ENCODE measurements at places on chromosomes 4 and X. TPM values are rescaled to one million over a fixed set of nuclear protein-coding genes. Genes with fewer than 3 reads are reported as not detected.

The CFAP47 gene
- total RNA-seq = not detected

The MGAT4D gene
- not detected for total RNA-seq

The ELOVL6 gene
- 17.5 TPM for total RNA-seq

The PCYT1B gene
- under 0.01 TPM for total RNA-seq

The TKTL2 gene
- not detected for total RNA-seq

The RASSF6 gene
- total RNA-seq = 0.14 TPM

The MAGEC2 gene
- total RNA-seq = not detected

The YIPF7 gene
- total RNA-seq = not detected

The MAP9 gene
- total RNA-seq = 14.5 TPM

The TSPYL2 gene
- total RNA-seq = 11.6 TPM

The TFE3 gene
- 66.3 TPM for total RNA-seq

The USP38 gene
- 47.4 TPM for total RNA-seq

The NHSL2 gene
- 1.4 TPM for total RNA-seq

The DAPP1 gene
- total RNA-seq = not detected

The SRPK3 gene
- 0.44 TPM for total RNA-seq

The PHEX gene
- total RNA-seq = 0.44 TPM

The CT47A1 gene
- not detected for total RNA-seq

The P2RY4 gene
- total RNA-seq = 0.14 TPM

The PALLD gene
- 240 TPM for total RNA-seq

The NOX1 gene
- not detected for total RNA-seq

The PPP4R3C gene
- total RNA-seq = not detected

The HELQ gene
- 16.0 TPM for total RNA-seq

The NUP62CL gene
- not detected for total RNA-seq

The PAGE4 gene
- total RNA-seq = not detected

The CENPVL2 gene
- total RNA-seq = not detected

The RAB40AL gene
- 0.66 TPM for total RNA-seq

The TRIML1 gene
- not detected for total RNA-seq

The TRIML2 gene
- 3.3 TPM for total RNA-seq

The DACH2 gene
- total RNA-seq = 0.14 TPM

The PABPC1L2A gene
- not detected for total RNA-seq
